Mucosa of descending colon (tissue), 3 donors: ENCODE measurements at places on chromosomes 2 and 18. TPM values are rescaled to one million over a fixed set of nuclear protein-coding genes. Genes with fewer than 3 reads are reported as not detected.

The ETAA1 gene
- total RNA-seq = 7.4 TPM

The FAM124B gene
- total RNA-seq = 1.4 TPM

DNA sequence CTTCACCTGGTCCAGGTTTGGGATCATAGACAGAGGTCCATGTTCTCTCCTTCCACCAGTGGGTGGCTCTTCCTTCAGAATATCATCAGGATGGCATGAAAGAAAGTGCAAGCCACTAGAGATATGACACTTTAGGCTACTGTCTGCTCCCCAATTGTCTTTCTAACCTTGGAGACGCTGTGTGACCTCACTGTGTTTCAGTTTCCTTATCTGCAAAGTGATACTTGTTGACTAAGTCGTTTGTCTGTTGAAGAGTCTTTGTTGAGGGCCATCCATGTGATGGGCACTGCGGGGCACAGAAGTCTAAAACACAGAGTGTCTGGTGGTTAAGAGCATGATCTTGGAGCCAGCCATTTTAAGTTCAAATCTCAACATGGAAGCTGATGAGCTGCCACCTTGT is 259.9 kb upstream of the THSD7B start:
- DNase-seq = no peak

- DNase-seq = no peak
Measured at GRCh38 chr2:19435815-19436214, 77.4 kb upstream of the OSR1 start.

GRCh38 chr2:159362816-159363251 is 76.3 kb upstream of the WDSUB1 start:
- no peak for DNase-seq

DNA sequence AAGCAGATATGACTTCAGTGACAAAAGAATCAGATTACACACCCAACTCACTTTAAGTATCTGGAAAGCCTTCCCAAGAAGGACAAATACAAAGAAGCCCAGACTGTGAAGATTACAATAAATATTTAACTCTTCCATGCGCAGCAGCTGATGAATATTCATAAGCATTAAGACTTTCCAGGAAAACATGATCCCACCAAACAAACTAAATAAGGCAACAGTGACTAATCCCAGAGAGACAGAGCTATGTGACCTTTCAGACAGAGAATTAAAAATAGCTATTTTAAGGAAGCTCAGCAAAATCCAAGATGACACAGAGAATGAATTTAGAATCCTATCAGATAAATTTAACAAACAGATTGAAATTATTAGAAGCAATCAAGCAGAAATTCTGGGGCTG is 108.2 kb upstream of the UBE2E3 start:
- DNase-seq = no peak

- no peak for DNase-seq
Measured at GRCh38 chr2:133286326-133286922, 281.8 kb downstream of the NCKAP5 start.

GRCh38 chr2:120401275-120402066 is 55.5 kb downstream of the INHBB start:
- no peak for DNase-seq

DNA sequence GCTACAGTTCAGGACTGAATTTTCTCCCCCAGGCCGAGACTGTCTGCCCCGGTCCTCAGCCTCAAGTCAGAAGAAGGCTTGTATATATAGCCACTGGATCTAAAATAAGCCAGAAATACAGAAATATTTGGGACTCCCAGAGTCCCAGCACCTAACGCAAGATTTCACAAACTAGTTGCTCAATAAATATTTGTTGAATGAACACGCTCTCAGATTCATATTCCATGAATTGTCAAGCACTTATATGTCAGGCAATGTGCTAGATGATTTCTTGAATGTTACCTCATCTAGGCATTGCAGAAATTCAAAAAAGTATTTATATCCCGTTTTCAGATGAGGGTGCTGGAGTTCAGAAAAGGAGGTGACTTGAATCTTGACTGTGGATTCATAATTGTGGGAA is 163.7 kb upstream of the KLHL29 start:
- no peak for DNase-seq
